ENCODE measurements at places on chromosomes 12 and 14.
A peak's percentile ranks its signal among the peaks of the same experiment; 100 is the strongest.

DNA sequence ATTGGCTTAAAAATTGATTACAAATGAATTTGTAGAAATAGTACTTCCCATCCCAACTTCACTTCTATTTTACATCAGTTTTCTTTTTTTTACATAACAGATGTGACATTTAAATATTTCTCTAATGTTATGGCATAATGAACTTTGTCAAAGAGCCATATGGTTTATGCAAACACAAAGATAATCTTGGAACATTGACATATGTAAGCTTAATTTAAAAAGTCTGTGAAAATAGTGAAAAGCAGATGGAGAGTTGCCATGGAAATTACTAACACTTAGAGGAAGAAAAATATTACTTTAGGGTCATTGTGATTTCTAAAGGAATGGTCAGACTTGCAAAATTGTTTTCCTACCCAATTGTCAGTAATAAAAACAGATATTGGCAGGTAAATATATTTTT lies 232.4 kb downstream of the AEBP2 start:
- DNase-seq: no peak

DNA sequence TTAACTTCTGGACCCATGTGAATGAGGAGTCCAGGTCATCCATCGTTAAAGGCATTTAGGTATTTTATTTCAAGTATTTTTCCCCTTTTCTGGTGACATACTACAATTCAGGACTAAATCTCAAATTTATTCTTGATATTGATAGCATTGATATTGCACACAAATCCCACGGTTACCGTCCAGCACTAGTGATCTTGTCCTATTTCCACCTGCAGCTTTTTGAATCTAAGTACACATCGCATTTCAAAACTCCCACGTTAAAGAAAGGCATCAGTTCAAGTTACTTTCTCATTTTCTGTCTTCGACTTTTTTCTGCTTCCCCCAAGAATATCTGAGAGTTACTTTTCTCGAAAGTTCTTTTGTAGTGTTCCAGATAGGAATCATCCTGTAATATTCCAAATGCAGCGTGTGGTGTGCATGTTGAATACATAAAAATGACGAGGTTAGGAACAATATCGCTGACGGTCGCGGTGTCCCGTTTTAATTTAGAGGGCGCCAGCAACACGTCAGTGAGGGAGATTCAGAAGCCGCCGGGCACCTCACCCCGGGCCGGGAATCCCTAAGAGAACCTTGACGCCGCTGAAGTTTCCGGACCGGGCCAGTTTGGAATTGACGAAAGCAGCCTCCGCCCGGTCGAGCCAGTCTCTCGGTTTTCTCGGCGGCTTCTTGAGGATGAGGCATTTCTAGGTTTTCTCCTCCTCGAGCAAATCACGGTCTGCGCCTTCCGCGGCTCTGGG lies 569 bp upstream of the RGS6 start:
- DNase-seq: peak; percentile 10

DNA sequence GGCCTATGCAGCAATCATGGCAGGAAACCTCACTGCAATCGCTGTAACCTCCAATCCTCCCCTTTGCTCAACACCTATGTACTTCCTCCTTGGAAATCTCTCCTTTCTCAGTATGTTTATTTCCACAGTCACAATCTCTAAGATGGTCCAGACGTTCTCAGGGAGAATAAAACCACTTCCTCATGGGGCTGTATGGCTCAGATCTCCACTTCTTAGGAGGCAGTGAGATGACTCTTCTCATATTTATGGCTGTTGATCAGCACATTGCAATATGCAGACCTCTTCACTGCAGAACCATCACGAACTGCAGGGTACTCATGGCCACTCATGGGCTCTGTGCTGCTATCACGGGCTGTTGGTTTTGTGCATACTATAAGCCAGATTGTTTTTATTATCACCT lies 17.1 kb upstream of the OR4K17 start:
- no peak for DNase-seq

- DNase-seq: no peak
These were observed 193.6 kb downstream of the CACNA1C start for GRCh38 chr12:2246358-2246757.

DNA sequence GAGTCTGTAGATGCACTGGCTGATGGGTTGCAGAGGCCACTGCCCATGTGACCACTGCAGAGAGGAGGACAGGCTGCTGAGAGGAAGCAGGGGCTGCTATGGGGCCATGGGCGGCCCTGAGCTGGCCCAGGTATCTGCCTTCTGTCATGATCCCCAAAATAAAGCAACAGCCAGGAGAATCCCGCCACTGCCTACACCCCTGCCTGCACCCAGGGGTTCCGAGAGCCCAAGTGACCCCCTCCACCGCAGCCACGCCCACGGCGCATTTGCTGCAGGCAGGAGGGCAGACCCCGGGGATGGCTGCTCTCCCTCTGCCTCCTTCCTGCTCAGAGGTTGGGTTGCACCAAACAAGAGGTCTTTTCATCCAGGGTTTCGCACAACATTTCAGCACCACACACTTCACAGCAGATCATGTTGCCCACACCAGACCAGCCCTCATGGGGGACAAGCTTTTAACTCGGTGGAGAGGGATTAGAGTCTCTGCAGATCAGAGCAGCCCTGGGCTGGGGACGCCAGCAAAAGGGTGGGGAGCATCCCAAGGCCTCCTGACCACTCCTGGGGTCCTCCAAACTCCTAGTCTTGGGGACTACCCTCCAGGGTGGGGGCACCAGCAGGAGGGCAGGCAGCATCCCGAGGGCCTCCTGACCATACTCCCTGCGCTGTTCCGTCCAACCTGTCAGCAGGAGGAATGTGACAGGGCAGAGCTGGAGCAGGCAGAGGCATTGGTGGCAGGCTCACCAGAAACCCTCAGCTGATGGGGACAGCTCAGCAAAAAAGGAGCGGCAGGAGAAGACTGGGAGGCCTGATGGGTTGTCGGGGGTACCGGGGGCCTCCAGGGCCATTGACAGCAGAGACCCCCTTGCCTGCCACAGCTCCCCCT lies 14.1 kb downstream of the CCDC85C start:
- DNase-seq: no peak

DNA sequence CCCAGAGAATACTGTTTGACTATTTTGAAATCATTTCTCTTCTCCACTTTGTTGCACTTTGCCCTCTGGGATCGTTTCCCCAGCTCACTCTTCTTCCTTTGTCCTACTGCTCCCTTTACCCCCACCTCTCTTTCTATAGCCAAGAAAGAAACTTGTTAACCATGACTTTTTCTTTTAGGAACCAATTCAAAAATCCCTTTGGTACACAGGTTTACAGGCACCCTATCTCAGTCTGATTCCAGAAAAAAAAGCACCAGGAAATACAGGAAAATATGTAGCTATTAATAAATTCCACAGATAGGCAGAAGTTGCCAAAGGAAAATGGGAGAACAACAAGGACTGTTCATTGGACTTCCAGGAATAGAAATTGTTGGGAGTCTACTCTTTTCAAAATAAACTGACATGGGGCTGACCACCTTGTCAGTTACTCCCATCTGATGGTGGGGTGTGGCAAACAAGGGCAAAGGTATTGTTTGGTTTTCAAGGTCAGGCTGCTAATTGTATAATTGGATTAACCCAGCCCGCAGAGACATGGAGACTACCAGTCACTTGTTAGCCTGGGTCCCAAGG lies 82.4 kb downstream of the CRADD start:
- DNase-seq: no peak

GRCh38 chr14:55771242-55771981 lies 191.4 kb downstream of the KTN1 start:
- no peak for DNase-seq

DNA sequence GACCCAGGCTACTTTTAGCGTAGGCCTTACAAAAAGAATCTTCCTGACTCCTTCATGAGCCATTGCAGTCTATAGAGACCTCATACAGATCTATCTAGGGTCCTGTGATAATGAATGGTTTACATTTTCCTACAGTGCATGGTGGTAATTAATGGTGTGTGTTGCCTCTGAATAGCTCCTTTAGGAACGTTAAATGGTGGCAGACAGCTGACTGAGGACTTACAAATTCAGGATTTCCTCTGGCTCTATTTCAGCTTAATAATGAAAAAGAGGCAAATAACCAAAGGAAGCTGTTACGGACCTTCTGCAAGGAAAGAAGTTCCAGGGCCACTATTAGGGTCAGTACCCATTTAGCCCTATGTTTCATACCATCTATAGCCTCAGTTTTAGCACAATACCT lies 5.1 kb downstream of the IKBIP start:
- DNase-seq: no peak

DNA sequence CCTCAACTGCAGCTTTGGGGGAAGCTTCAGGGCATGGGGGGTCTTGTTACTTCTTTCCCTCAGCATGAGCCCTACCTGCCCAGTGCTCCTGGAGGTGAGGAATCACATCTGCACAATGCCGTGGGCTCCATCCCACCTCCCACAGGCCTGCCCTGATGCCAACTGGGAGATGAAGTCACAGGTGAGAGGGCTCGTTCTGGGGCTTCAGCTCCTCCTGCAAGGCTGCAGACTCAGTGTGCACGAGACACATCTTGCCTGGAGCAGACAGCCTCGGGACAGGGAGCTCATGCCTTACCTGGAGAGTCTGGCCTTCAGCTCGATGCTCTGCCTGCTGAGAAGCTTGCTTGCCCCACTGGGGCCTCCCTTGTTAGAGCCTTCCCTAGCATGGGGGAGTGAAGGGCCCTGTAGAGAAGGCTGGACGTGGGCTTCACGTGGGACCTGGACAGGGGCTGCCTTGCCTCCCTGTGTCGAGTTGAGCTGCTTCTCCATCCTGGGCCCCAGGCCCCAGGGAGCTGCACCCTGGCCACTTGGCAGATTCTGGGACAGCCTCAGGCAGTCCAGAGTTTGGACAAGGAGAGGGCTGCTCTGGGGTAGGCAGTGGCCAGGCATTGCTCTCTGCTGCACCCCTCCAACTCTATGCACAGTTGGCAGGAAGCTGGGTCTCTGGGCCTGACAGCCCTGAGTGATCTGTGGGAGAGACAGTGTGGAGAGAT lies 171.4 kb downstream of the KIF26A start:
- DNase-seq: no peak

DNA sequence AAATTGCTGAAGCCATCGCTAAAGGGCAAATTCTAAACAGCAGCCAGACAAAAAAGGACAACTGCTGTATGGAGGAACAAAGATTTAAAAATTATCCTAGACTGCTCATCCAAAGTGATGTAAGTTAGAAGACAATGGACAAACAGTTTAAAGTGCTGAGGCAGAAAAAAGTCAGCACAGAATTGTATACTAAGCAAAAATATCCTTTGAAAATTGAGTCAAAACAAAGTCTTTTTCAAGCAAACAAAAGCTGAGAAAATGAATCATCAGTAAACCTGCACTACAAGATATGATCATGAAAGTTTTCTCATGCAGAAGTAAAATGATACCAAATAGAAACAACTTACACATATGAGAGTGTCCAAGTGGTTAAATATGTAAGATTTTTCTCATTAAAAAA lies 43.6 kb downstream of the EML5 start:
- no peak for DNase-seq

DNA sequence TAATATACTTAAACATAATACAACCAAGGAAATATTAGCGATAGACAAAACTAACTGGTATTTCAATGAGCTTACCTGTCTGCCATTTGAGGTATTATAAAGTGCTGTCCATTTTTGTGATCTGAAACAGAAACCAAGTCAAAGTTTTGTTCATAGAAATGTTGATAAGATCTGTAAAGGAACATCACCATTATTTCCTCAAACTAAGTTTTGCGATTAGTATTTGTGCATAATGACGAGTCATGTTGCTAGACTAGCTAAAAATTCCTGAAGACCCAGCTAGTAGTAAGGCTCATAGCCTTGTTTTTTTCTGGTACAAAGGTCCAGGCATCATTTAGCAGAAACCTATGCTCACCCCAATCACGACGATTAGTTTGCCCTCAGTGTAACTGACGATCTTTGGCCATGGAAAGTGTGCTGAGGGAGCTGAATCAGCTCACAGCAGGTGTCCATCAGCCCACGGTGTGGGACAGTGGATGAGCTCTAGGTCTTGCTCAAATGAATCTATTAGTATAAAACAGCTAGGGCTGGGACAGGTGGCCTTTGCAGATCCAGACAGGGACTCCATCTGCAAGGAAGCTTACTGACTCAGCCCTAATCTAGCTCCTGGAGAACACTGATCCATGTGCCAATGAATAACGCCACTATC lies 28.7 kb downstream of the GIT2 start:
- no peak for DNase-seq

DNA sequence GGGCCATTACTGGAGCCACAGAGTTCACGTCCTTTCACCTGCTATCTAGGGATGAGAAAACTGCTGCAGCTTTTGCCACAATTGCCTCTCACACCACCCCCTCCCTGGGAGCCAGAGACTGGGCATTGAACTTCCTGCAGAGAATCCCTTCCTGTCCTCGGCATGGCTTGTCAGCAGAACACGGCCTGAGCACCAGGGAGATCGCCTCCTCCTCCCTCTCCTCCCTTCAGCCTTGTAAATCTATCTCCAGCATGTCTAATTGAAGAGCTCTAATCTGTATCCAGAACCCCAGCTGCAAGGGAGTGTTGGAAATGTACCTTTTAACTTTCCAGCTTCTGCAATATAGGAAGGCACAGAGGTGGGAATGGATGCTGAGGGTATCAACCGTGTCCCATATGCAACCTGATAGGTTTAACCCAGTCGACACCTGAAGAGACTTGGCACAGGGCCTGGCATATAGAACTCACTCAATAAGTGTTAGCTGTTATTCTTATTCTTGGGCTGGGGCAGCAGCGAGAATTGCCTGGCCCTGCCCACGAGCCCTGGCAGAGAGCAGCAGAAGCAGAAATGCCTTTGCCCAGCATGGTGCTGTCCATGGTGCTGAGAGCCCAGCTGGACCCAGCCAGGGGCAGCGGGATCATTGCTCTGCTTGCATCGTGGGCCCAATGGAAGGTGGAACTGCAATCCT lies 26.8 kb downstream of the TMEM63C start:
- peak; percentile 85 for DNase-seq

- no peak for DNase-seq
These were observed 5.6 kb upstream of the SPPL3 start for GRCh38 chr12:120909633-120910298.

DNA sequence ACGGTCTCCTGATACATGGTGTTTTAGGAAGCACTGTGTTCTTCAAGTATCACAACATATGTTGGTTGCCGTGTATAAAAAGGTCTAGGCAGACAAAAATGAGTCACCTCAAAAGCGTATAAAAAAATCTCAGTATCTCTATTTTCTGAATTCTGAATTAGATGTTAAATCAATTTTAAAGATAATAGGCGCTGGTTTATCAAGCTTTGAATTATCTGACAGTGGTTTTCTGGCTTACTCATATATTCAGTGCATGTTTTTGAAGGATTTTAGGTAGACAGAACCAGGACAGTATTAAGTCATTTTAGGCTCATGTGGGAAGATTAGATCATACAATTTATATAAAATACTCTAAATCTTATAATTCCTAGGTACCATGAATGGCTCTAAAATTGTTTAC lies 110.8 kb downstream of the TMTC2 start:
- no peak for DNase-seq

- peak; percentile 70 for DNase-seq
These were observed 1.3 kb upstream of the TEDC1 start for GRCh38 chr14:105489542-105490266.

GRCh38 chr12:122371475-122372045 lies 50.9 kb downstream of the CLIP1 start:
- DNase-seq: no peak

GRCh38 chr12:22670762-22671161 lies 45.8 kb downstream of the ETNK1 start:
- DNase-seq: no peak

GRCh38 chr14:96987086-96987474 lies 189.9 kb downstream of the VRK1 start:
- no peak for DNase-seq

- DNase-seq: no peak
These were observed 75.6 kb upstream of the RASSF3 start for GRCh38 chr12:64534672-64535199.
